ENCODE measurements at places on chromosomes 7 and 10.

DNA sequence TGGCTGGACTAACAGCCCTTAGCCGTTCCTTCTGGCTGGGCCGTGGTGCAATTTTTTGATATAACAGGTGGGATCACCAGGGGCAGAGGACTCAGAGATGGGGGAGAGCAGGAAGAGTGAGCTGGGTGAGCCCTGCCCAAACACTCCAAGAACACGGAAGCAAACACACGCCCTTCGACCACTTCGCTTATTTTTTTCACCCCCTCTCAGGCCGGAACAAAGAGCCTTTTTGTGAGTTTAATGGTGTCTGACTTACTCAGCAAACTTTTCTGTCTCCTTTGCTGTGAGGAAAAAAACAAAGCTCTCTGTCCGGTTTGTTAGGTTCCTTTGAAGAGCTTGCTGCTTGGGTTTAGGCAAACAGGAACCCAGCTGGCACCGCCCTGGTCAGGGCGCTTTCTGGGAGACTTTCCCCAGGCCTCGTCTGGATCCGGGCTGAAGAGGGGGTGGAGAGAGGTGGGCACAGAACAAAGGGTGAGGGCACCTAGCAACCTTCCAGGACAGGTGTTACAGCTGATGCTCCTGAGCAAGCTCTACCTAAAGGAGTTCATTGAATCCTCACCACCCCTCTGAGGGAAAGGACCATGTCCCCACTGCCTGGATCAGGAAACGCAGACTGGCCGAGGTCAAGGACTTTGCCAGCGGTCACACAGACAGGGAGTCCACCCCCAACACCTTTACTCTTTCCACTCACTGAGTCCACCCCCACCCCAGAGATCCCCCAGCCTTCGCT lies 23.3 kb downstream of the CALML3 start:
- peak; percentile 56 for DNase-seq

DNA sequence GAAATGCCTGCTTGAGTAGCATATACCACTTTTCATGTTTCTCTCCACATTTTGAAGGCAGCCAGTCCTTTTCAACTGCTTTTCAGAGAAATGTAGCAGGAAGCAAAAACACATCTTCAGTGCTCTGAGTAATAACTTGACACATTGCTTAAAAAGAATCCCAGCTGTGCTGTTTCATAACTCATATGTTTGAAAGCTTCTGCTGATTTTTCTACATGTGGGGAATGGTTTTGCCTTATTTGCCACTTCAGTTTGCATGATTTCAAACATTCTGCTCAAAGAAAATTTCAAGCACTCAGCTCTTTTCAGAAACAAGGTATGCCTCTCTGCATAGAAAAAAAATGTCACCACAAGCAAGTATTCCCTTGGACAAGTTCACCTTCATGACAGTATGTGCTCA lies 732.8 kb downstream of the POM121L12 start:
- no peak for DNase-seq

DNA sequence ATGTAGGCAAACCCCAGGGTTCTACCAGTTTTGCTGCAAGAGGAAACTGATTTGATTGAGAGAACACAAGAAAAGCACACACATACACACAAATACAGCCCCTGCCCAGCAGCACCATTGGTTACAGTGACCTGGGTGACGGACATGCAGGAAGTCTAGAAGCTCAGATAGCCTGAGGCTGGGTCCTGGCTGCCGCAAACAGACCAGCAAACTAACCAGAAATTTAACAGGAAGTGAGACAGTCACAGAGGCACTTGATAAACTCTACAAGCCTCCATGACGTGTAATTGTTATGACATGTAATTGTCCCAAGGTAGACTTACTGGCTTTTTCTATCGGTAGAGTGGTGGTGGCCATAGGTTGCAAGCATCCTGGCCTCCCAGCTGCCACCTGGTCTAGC lies 58.9 kb downstream of the PRKAR2B start:
- DNase-seq = no peak

- no peak for DNase-seq
Measured at GRCh38 chr10:48779077-48779476, 94.4 kb downstream of the WDFY4 start.

DNA sequence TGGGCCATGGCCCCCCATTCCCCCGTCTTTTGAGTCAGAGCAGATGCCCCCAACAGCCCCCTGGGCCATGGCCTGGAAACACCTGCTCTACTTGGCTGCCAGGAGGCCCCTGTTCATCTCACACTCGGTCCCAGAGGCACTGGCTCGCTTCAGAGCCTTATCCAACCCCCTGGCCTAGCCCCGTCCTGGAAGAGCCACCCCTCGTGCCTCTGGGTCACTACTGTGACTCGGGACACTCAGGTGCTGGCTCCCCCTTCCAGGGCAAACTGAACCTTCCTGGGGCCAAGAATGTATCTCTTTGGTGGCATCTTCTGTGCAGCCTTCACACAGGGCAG lies 7.0 kb downstream of the POLR2J start:
- no peak for DNase-seq

DNA sequence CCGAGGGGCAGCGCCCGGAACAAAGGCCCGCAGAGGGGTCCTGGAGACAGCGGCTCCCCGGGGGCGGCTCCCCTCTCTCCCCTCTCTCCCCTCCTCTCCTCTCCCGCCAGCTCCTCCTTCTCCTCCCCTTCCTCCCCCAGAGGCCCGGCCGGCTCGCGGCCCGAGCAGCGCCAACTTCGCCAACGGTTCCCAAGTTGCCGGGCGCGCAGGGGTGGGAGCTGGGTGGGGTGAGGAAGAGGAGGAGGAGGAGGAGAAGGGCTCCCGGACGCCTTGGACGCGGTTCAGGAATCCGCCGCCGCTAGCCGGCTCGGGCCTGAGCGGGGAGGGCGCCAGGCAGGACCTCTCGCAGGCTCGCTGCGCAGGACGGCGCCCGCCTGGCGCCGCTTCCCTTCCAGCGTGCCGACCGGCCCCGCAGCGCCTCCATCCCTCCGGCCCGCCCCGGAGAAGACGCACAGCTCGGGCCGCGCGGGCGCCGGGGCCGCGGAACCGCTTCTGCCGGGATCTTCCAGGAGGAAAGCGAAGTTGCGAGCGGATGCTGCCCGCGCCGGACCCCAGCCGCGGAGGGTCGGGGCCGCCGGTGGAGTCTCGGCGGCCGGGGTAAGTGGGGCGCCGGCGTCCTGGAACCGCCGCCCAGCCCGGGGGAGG lies at the start of gene CHST3:
Gene CHST3, plus strand, starts transcription at position 298 of the 645 bp plus-strand sequence. CDS start 41,448 bp downstream, outside the sequence.
- DNase-seq = peak; percentile 85

DNA sequence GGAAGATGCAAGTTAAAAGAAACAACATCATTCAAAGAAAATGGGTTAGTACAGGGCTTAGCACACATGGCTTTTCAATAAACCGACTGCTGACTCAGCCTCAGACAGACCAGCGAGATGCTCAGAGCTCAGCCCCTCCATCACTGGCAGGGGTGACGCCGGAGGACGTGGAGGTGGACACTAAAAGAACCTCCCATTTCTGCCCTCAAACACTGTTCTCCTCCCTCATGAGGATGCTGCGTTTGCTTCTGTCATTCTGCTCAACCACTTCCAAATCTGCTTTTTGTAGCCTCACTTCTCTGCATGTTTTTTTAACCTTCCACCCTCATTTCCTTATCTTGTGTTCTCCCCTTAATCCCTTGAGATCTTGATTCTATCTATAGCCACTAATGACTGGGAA lies 15.3 kb downstream of the DENND11 start:
- DNase-seq = no peak

GRCh38 chr10:125782616-125783015 lies 7.0 kb upstream of the MMP21 start:
- peak; percentile 26 for DNase-seq

GRCh38 chr7:8444468-8444769 lies 11.0 kb downstream of the NXPH1 start:
- no peak for DNase-seq

GRCh38 chr7:95209276-95209675 lies 115.1 kb downstream of the PON1 start:
- peak; percentile 80 for DNase-seq

DNA sequence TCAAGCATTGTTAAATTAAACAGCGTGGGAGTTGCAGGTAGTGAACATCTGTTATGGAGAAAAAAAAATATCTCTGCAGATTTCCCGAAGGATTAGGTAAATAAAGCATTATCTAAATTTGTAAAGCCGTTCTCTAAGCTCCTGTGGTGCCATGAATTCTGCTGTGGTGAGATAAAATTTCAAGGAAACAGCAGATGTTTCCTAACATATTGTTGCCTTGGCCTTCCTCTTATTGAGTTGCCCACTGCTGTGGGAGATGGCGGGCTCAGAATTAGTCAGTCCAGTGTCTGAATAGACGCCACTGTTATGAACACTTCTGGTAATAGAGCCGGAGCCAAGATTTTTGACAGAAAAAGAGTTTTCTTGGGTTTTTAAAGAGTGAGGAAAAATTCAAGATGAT lies 82.6 kb upstream of the ELMO1 start:
- DNase-seq = no peak

DNA sequence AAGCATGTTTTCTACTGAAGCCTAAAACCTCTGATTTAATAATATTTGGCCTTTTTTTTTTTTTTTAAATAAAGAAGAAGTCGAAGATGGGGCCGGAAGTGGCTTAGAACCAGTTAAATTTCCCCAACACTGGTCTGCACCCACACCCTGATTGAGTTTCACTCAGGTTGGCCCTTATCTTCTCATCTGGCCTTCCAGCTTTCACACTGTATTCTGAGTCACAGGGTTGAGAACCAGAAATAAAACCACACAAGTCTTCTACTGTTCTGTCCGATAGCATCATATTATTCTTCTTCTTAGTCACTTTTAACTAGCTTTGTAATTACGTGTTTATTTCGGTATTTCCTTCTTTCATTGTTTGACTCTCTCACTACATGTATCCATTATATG lies 9.9 kb downstream of the ZNF365 start:
- peak; percentile 77 for DNase-seq

DNA sequence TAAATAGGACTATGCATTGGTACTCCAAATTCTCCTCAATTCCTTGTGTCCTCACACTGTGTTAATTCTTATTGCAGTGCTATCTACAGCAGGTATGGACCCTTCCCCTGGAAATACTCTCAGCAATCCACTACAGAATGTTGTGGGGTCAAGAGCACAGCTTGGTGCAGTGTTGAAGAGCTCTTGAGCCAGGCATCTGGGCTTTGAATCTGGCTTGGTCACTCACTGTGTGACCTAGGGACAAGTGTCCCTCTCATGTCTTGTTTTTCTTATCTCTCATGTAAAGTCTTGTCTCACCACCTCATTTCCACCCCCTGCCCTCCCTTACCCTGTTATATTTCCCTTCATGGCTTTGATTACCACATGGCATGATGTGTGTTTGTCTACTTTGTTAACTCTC lies 159.4 kb downstream of the RNLS start:
- no peak for DNase-seq

DNA sequence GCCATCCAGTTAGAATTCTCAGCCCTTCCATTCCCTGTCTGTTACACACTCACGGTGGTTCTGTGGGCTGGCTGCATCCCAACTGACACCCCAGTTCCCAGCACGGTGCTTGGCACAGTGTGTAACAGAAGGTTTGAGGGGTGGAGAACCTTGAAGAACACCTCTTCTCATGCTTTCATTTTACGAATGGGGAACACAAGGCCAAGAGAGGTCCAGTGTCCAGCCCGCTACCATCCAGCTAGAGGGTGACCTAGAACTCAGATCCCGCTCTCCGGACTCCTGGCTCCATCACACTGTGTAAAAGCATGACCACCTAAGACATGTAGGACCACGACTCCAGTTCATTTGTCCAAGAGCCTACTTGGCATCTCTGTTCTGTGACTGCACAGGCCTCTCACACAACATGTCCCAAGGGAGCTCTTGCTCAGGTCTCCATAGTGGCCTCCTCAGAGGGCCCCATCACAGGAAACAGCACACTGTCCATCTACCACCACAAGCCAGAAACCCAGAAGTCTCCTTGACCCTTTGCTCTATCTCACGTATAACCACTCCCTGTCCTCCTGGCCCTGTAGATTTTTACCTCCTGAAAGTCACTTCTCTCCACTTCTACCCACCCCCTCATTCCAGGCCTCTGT lies 2.8 kb upstream of the CDH23 start:
- no peak for DNase-seq

DNA sequence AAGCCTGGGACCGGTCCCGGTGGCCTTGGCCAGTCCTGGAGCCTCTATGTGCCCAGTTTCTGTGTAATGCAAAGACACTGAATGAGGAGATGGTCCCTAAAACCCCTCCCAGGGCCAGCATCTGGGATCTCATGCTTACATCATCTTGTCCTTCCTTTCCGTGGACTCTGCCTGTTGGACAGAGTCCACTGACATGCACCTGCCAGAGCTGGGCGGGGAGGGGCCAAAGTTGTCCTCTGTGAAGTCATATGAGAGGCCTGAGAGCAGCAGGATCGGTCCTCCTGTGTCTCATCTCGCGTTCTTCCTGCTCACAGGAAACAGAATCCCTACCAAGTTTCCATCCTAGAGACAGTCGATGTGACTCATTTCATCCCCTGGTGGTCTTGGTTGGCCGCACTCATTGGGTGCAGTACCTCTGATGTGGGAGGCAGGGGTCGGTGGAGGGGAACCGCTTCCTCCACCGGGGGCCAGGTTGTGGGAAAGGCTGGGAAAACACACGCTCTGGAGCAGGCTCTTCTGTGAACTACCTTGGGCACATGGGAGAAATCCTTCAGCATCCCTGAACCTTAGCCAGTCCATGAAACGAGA lies 389.6 kb upstream of the PODXL start:
- no peak for DNase-seq

DNA sequence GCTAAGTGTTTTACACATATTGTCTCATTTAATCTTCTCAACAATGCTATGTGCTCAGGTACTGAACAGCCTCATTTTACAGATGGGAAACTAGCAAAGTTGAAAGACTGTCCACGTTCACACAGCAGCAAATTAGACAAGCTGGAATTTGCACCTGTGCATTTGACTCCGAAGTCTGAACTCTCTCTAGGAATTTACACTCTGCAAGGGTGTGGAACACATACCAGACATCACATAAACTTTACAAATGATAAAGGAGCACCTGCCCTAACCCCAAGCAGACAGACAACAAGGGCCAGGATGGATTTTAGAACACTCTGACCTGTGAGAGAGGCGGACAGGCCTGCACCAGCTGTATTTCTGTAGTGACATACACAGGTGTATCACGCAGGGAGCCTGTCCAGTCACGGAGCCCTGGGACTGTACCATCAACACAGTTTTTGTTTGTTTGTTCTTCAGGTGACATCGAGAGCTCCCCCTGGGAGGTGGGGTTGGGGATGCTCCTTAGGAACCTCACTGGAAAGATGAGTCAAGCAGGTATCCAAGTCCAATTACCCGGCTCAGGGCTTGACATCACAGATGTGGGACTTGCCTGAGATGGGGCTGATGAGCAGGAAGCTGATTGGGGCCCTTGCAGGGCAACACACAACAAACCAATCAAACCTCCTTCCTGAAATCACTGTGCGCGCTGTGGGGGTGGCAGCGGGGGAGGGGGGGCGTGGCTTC lies 31.0 kb downstream of the MKI67 start:
- DNase-seq = no peak

GRCh38 chr10:101031796-101032636 lies 982 bp downstream of the SFXN3 start:
- peak; percentile 90 for DNase-seq
